Natural killer cell treated with Interleukin-12 subunit alpha and Interleukin-12 subunit beta and Interleukin-15 and Interleukin-18, amount 100 ng/mL, for 72 hours (primary cell): ENCODE measurements at places on chromosomes 16 and 17.

DNA sequence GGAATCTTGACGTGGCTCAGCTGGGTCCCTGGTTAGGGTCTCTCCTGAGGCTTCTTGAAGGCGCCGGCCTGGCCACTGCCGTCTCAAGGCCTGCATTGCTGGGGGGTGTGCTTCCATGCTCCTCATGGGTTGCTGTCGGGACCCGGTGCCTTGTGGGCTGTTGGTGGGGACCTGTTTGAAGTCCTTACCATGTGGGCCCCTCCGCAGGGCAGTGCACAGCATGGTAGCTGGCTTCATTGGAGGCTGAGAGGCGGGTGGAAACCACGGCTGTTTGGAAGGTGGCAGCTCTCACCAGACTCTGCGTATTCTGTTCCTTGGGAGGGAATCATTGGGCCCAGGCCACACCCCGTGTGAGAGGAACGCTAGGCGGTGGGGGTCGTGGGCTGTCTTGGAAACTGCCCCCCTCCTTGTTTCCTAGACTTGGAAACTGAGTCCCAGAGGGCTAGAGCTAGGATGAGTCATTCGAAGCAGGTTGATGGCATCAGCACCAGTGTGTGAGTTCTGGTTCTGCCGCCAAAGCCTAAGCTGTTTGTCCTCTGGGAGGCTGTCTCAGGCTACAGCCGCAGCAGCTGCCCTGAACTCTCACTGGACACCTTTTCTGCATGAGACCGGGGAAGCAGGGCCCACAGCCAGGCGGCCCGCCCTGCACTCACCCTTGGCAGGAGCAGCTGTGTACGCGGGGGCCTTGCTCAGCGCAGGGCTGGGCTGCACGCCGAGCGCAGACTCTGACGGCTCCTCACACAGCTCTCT is 35.2 kb downstream of the ZNF750 start:
- no peak for DNase-seq

DNA sequence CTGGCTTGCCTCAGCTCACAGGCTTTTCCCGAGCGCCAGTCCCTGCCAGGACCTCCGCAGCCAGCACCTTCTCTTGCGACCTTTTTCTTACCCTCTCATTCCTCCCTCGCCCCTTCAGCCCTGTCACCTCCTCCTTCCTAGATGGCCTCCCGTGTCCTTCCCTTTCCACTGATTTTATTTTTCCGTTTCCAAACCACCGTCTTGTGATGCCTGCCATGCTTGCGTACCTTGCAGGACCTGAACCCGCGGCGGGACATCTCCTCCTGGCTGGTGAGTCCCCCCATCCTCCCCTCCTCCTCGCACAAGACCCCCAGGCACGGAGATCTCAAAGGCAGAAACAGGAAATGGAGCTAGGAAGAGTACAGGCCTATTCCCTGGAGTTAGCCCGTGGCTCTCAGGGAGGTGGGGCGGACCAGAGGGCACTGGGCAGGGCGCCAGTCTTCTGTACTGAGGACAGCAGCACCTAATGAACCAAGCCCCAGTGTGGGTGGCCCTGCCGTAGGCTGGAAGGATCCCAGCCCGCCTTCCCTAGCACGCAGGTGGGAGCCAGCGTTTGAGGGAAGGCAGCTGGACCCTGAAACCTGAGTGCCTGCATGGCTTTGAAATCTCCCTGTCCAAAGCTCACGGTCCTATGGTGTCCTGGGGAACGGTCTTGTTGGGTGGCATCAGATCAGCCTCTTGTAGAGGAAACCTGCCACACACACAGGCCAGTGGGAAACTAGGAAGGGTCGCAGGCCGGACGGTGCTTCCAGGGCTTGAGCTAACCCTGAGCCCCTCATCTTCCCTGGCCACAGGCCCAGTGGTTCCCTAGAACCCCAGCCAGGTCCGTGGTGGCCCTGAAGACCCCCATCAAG is 612 bp downstream of the CISD3 start:
- no peak for DNase-seq

- DNase-seq: no peak
Observed at GRCh38 chr17:45121055-45121454, 11.3 kb downstream of the PLCD3 start.

GRCh38 chr17:21095735-21096134 is 31.0 kb upstream of the DHRS7B start:
- DNase-seq: no peak

- DNase-seq: no peak
Observed at GRCh38 chr17:2905696-2906501, 109.7 kb downstream of the RAP1GAP2 start.

GRCh38 chr16:83933885-83934683 is 19.0 kb upstream of the OSGIN1 start:
- no peak for DNase-seq

- peak; percentile 76 for DNase-seq
Observed at GRCh38 chr16:29994600-29995323, 655 bp downstream of the HIRIP3 start.

GRCh38 chr16:81513204-81514040 is 68.8 kb downstream of the CMIP start:
- DNase-seq: no peak

- DNase-seq: no peak
Observed at GRCh38 chr16:19417640-19418039, at the start of gene TMC5. Gene TMC5 (plus strand): TSS chr16:19417883. CDS start chr16:19440039, 22,156 bp downstream.
